KBM-7 (cell line): ENCODE measurements at places on chromosomes 11 and 22.

GRCh38 chr11:57798905-57799559 lies 37.4 kb downstream of the CTNND1 start:
- DNase-seq, result peak; percentile 22

DNA sequence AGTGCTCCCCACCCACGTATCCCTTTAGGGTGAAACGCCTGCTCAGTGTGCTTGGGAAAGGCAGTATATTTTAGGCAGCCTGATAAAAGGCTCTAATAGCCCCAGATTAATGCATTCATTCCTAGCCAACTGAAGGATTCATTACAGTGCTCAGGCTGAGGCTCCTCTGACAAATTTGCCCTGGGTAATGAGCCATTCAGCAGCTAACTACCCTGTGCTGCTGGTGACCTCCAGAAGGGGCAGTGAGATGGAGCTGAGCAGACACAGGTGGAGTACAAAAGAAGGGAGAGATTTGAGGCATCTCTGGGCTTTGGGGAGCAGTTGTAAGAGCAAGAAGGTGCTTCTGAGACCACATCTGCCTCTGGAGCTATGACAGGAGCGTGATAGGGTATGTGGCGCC lies 817.0 kb downstream of the NTM start:
- no peak for DNase-seq

GRCh38 chr11:109553284-109553683 lies 131.3 kb downstream of the C11orf87 start:
- DNase-seq, result no peak

DNA sequence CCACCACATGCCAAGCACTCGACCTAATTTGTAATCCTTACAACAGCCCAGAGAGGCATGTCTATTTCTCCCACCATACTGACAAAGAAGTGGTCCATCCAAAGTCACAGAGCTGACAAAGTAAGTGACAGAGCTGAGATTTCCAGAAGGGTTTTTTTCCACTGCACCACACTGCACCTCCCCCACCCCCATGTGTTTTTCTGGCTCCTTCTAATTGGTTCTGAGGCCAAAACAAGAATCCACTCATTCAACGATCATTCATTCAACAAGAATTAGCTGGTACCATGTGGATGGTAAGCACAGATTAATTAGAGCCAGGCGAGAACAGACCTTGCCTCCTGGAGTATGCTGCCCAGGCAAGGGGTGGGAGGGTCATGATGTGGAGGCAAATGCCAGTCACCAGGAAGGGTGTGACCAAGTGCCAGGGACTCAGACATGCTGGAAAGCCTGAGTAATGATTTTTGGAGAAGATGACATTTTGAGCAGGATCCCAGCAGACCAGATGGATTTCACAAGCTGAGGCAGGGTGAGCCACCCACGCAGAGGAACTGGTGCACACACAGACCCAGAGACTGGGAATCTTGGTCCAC lies 14.9 kb upstream of the PRG2 start:
- DNase-seq, result no peak

DNA sequence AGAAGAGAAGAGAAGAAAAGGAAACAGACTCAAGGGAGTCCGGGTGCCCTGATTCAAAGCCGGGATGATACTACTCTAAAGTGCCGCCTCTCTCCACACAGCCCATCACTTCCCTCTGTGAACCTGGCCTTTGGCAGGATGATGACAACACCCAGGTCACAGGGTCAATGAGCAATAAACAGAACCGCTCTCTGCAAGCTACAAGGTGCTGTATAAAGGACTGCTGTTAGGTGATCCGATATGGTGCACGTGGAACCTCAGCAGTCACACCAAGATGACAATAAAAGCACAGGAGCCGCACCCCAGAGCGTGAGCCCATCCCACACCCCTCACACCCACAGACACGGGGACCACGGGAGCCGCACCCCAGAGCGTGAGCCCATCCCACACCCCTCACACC lies 10.7 kb downstream of the TTLL1 start:
- DNase-seq, result no peak

GRCh38 chr22:29150701-29151100 lies 55.0 kb upstream of the EMID1 start:
- no peak for DNase-seq

DNA sequence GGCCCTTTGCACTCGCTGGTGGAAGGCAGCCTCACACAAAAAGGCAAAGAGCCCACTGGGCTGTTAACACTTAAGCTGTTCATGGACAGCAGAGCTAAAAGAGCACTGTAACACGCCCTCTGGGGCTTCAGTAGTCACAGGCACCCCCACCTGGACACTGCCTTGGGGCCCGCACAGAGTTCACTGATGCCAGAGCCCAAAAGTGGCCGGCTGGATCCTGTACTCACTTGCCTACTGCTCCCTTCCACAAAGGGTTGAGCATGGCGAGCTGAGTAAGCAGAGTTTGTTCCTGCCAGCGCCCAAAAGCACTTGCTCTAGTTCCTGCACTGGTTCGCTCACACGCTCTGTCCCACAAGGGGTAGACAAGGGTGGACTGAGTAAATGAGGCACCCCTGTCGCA lies 78.8 kb downstream of the RELT start:
- no peak for DNase-seq

GRCh38 chr11:81497202-81497804 lies 1236.4 kb downstream of the FAM181B start:
- DNase-seq, result peak; percentile 53

- DNase-seq, result no peak
These were observed 88.5 kb downstream of the ARL14EP start for GRCh38 chr11:30411383-30411782.

GRCh38 chr22:20111045-20111688 lies 4.7 kb upstream of the RANBP1 start:
- DNase-seq, result peak; percentile 66

GRCh38 chr22:39933741-39934140 lies 26.5 kb upstream of the TMA7B start:
- DNase-seq, result no peak

GRCh38 chr11:68664141-68664540 lies 20.2 kb upstream of the GAL start:
- DNase-seq, result no peak

GRCh38 chr11:37978647-37979046 lies 1380.6 kb upstream of the RAG2 start:
- DNase-seq, result no peak

DNA sequence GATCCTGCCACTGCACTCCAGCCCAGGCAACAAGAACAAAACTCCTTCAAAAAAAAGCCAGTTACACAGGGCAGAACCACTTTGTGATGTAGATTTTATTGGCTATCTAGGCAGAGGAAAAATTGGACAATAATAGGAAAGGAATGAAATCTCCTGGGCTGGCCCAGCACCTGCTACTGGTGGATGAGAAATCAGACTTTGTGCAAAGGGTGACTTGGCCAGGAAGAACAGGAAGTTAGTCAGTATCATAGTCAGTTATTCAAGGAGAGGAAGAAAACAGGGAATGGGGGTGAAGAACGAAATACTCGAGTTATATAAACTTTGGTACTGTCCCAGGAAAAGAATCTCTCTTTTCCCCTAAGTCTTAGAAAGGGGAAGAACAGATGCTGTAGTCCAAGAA lies 11.0 kb upstream of the SPTBN2 start:
- no peak for DNase-seq

DNA sequence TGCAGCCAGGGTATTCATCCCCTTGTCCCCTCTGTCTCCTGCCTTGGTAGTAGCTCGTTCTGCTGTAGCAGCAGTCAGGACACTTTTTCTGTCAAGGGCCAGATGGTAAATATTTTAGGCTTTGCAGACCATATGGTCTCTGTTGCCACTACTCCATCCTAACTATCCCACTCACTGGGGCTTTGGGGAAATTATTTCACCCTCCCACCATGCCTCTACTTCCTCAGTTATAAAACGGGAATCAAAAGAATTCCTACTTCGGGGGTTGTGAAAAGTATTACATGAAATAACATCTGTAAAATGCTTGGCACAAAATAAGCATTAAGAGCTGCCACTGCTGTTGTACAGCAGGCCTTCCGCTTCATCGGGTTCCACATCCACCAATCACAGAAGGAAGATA lies 89.9 kb upstream of the LDLRAD3 start:
- no peak for DNase-seq

- DNase-seq, result no peak
These were observed 18.2 kb downstream of the TTLL8 start for GRCh38 chr22:50039669-50040443.

- no peak for DNase-seq
These were observed 2015.9 kb downstream of the LRRC4C start for GRCh38 chr11:39443424-39444022.

DNA sequence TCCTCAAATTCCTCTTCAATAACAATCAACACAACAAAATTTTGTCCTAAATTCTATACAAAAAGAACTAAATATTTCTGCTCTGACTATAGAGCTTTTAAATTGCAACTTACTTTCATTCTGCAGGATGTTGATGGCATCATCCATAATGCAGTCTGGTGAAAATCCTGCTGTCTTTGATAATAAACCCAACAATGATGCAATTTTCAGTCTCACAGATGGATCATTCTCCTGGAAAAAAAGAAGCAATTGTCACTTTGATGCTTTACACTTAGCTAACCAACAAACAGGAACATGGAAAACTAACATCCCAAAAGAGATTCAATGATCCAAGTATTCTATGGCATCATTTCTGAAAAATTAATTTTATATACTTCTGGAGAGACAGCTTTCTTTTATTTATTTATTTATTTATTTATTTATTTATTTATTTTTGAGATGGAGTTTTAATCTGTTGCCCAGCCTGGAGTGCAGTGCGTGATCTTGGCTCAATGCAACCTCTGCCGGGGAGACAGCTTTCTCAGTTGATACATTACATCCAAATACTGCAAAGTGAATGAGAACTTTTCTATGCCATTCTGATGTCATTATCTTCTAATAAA lies 13.0 kb downstream of the INTS4 start:
- no peak for DNase-seq

- no peak for DNase-seq
These were observed 26.4 kb downstream of the APOL3 start for GRCh38 chr22:36134182-36134581.

- peak; percentile 22 for DNase-seq
These were observed 16.4 kb upstream of the SNX32 start for GRCh38 chr11:65817312-65817834.

GRCh38 chr11:6646071-6646470 lies 9.5 kb downstream of the DCHS1 start:
- DNase-seq, result no peak

- DNase-seq, result no peak
These were observed 12.9 kb downstream of the TSPAN32 start for GRCh38 chr11:2314525-2315394.

DNA sequence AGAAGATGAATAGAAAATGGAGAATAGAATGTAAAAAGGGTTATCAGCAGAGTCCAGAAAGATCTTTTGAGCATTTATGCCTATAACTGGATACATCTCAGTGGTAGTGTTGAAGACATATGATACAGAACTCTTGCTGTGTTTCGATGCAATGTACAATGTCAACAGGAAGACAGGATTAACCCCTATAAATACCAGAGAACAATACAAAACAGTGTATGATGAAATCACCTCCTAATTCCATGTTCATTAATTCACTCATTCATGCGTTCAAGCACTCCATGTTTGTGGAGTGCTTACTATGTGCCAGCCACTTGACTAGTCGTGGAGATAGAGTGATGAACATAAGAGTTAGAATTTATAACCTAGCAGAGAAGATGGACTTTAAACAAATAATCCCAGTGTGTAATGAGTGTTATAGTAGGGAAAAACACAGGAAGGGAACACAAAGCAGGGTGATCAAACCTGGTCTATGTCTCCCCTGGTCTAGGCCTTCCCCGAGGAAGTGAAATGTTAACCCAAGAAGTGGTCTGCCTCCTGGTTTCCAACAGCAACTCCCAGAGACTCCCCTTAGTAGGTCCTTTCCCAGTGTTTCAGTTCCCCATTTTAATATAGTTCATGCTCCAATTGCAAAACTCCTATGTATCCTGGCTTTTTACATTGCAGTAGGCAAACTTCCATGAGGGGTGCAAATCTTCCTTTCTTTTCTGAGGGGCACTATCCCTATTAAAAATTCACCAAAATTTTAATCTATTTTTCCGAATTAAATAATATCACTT lies 9.1 kb upstream of the SESN3 start:
- DNase-seq, result no peak

DNA sequence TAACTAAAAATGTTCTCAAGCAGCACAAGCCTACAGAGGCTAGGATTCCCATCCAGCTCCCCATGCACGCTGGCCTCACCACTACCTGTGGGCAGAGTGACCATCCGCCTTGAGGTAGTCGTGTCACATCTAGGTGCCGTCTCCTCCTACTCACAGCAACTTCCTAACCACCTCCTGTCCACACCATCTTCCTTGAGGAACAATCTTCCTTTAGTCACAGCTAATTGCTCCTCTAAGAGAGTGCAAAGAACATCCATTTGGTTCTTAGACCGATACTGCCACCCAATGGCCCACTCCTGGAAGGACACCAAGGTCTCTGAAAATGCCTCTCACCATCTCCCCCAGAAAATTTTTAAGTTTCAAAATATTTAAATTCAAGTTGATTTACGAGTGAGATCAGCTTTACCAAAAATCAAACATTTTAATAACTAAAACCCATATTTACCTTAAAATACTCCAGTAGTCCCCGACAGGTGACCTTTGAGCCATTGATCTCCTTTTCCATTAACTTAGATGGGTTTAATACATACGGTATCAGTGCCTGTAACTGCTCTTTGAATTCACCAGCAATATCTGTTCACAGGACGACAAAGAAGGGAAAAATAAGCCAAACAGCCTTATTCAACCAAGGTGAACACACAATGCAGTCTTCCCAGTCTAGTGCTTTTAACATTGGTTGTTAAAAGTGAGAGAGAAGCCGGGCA lies 21.7 kb upstream of the PLAAT3 start:
- peak; percentile 74 for DNase-seq

DNA sequence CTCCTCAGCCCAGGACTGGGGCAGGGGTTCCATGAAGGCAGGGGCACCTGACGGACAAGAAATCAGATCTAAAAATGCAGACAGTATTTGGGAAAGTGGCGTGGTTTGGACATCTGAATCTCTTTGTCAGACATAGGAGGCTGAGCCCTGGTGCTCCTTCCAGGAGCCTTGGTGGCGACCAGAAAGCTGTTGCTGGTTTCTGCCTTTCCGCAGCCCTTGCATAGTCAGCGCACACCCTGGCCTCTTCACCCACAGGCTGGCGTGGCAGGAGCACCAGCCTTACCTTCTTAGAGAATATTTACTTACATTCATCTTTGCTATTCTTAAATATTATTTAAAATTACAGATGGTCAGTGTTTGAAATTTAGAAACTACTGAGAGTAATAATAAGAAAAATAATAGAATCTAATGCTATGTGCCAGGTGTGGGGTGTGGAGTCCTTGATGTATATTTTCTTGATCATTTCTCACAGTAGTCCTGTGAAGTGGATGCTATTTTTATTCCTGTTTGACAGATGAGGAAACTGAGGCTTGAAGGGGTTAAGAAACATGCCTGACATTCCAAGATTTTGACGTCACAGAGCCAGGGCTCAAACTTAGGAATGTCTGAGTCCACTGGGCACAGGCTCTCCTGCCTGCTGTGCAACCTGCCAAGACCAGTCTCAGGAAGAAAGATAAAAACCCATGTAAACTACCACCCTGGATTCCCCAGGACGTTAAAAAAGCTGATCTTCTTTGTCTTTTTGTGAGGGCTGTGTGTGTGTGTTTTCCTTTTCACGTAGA lies 51.6 kb downstream of the TBC1D22A start:
- DNase-seq, result no peak
